Mesenchymal stem cell (in vitro differentiated cells and primary cell): ENCODE measurements at places on chromosomes 7 and 10.

- no peak for DNase-seq
Measured at GRCh38 chr10:61898435-61898778, 3.1 kb upstream of the ARID5B start.

DNA sequence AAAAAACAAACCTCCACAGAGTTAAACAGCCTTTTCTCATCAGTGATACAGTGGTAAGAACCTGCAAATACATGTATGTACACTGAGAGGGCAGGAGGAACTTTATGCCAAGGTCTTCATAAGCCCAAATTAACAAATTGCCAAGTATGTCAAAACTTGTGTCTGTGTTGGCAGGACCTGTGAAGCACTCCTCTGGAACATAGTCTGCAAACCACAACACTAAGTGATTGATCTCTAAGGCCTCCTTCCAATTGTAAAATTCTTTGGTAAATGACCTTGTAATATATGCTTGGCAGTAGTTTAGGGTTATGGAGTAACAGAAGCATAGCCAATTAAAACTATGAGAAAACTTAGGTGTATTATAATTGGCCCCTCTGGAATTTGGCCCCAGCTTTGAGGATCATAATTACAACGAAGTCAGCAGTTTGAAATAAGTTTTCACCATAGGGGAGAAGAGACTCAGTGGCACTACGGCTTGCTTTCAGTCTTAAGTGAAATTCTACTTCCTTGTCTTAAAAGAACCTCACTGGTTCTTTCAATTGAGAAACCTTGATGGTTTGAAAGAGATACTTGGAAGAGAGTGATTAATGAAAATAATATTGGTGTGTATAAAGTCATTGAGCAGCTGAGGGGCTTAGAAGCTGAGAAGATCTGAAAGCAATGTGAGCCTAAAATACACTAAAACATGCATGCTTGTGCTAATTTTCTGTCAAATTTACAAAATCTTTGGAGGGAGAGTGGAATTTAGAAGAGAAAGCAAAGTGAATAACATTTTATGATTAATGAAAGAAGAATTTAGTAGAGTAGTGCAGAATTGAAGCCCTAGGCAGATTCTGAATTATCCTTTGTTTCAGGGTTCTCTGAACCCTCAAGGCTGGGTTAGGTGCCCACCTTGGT is 57.6 kb downstream of the CNNM2 start:
- no peak for DNase-seq

DNA sequence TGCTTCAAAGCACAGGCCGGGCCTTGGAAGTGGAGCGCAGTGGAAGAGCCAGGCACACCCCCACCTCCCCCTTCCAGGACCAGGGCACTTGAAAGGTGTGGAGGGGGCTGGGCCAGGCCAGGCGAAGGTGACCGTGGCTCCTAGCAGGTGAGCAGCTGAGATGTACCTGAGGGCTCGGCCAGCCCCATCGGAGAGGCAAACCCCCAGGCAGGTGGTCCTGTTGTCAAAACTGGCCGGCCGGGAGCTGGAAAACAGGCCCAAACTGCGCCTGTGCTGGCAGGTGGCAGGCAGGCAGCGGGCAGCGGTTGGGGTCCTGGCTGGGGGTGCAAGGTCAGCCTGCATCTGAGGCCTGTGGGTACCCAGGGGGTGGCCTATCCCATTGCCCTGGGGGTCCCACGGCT is 96.4 kb upstream of the DNAAF5 start:
- DNase-seq: no peak

- no peak for DNase-seq
Measured at GRCh38 chr10:6296828-6297251, 94.1 kb downstream of the PFKFB3 start.

DNA sequence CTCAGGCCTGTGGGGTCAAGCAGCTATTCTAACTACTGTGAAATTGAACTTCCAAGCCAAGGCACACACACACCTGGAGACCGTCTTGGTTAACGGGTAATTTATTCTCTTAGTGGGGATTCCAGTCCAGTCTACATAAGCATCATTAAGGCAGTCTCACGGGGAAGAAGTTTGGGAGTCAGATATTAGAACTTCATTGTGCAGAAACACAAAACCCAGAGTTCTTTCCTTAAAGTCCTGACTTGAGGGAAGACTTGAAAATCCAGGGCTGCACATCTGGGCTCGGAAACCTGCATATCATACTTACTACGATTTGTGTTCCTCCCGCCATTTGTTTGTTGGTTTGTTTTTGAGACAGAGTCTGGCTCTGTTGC is 112.0 kb downstream of the PTPRN2 start:
- no peak for DNase-seq

- DNase-seq: no peak
Measured at GRCh38 chr10:102701272-102701671, 12.9 kb downstream of the ARL3 start.

DNA sequence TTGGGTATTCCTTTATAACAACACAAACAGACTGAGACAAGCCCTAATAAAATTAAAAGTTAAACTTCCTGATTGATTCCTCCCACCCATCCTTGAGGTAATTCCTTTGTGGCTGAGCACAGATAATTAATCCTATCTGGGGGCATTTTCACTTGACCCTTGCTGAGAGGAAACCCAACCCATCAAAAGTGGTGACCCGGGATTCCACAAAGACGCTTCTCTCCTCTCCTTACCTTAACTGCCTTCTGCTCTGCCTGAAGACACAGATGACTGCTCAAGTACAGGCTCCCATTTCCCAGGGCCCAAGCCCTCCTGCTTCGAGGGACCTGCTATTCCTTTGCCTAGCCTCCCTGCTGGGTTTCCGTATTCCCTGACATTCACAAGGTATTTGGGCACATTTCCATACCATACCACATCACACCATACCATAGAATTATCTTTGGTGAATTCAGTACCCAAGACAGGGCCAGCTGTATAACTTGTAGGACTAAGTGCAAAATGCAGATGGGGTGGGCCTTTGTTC is 9.8 kb upstream of the MAPK8 start:
- no peak for DNase-seq
